Trophoblast cell (in vitro differentiated cells and primary cell): ENCODE measurements at places on chromosomes 1 and 21.

DNA sequence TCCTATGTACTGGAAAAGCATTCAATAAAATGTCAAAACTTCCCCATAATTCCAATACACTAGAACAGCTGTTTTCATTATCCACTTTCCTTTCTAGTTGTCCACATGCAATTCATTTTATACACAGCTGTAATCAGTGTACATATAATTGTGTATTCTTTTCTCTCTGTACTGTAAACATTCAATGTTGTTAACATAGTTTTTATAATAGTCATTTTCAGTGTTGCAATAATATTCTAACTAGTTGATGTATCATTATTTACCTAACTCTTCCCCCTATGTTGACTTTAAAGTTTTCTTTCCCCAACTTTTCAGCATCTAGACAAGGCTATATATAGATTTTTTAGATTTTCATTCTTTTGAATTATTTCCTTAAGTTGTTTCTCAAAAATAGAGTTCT lies 44.4 kb downstream of the DIPK1A start:
- no peak overlapping the region for H3K4me3 ChIP-seq
- no peak for DNase-seq
- no peaks in the 10 kb centered on the region for H3K36me3 ChIP-seq
- H3K27me3 ChIP-seq, result no peaks in the 10 kb centered on the region
- H3K4me1 ChIP-seq, result no peaks in the 10 kb centered on the region

DNA sequence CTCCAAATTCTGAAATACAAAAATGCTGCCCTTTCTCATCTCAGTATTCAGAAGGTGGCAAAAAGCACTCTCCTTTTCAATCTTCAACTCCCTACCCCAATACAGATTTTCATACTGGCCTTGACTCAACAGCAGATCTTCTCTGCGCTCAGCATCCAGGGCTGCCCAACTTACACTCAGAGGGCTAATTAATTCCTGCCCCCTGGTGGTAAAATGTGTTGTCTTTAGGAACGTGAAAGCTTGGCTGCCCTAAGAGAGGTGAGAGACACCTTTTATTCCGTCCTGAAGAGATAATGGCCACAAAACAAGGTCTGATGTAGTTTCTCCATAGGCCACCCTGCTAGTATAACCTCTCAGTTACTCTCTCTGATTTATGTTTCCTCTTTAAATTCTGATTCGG lies 25.0 kb downstream of the KRTAP24-1 start:
- H3K4me3 ChIP-seq, result no peak overlapping the region
- DNase-seq, result peak; percentile 87
- no peak overlapping the region for H3K27ac ChIP-seq
- H3K27me3 ChIP-seq, result no peaks in the 10 kb centered on the region
- H3K36me3 ChIP-seq, result no peaks in the 10 kb centered on the region

DNA sequence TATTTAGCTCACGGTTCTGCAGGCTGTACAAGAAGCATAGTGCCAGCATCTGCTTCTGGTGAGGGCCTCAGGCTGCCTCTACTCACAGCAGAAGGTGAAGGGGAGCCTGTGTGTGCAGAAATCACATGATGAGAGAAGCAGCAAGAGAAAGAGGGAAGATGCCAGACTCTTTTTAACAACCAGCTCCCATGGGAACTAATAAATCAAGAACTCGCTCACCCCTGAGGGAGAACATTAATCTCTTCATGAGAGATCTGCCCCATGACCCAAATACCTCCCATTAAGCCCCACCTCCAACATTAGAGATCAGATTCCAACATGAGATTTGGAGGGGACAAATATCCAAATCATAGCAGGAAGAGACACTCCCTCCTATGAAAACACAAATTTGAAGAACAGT lies 74.1 kb downstream of the OLFML2B start:
- no peak overlapping the region for H3K27ac ChIP-seq
- DNase-seq, result no peak
- no peaks in the 10 kb centered on the region for H3K4me1 ChIP-seq
- no peaks in the 10 kb centered on the region for H3K27me3 ChIP-seq
- no peak overlapping the region for H3K4me3 ChIP-seq

GRCh38 chr1:87941337-87941946 lies 612.8 kb downstream of the LMO4 start:
- H3K27me3 ChIP-seq, result no peaks in the 10 kb centered on the region
- no peaks in the 10 kb centered on the region for H3K36me3 ChIP-seq
- H3K4me1 ChIP-seq, result no peaks in the 10 kb centered on the region

DNA sequence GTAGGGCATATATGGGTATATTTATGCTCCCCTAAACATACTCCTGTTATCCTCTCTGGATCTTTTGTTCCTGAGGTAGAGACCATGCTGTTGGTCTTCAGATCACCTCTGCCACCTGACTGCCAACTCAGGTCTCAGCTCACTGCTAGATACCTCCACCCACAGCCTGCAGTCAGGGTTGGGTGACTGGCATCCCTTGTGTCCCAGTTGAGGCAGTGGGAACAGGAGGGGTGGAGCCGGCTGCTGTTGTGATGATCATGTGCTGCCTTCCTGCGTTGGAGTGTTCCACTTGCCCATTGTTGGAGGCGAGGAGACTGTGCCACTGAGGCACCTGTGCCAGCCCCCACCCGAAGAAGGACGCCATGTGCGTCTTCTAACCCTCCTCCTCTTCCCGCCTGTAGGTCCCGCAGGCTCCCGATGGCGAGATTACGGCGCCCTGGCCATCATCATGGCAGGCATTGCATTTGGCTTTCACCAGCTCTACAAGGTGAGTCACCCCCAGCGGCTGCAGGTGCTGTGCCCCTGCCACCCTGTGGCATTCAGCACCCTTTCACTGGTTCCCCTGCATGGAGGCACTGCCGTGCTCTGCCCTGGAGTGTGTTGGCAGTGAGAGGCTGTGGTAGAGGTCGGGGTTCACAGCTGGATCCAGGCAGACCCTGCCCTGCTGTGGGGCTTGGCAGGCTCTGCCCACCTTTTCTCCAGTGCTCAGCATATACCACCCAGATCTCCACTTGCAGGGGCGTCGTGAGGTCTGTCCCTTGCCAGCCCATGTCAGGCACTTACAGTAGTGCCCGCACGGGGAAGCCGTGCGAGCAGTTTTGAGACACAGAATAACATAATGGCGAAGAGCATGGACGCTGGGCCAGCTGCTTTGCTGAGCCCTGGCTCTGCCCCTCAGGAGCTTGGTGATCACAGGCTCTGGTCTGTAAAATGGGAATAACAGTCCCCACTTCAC lies 143.5 kb downstream of the PEX14 start:
- no peak overlapping the region for H3K27ac ChIP-seq
- H3K36me3 ChIP-seq, result peaks cover 2% of the 10 kb centered on the region
- H3K27me3 ChIP-seq, result no peaks in the 10 kb centered on the region

GRCh38 chr1:21874778-21875547 lies 62.1 kb downstream of the HSPG2 start:
- H3K4me1 ChIP-seq, result no peaks in the 10 kb centered on the region
- no peak overlapping the region for H3K4me3 ChIP-seq
- H3K27me3 ChIP-seq, result no peaks in the 10 kb centered on the region
- no peak for DNase-seq

DNA sequence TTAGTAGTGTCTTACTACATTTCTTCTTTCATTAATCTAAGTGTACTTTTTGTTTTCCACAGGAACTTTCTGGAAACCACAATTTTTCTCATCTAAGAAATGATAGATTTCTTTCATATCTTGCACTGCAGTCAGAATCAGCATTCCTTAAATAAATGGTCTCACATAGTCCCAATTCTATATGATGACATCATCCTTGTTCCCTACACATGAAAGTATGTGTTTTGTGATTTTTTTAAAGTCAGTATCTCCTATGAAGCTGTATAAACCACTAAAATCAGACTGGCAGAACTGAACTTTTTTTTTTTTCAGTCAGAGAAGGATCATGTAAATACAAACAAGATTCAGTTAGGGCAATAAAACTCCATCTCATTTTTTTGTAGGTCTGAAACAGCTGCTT lies 742.6 kb upstream of the CXADR start:
- H3K27ac ChIP-seq, result no peak overlapping the region
- H3K4me3 ChIP-seq, result no peak overlapping the region
- H3K27me3 ChIP-seq, result no peaks in the 10 kb centered on the region
- H3K36me3 ChIP-seq, result no peaks in the 10 kb centered on the region
- no peaks in the 10 kb centered on the region for H3K4me1 ChIP-seq

- H3K36me3 ChIP-seq, result no peaks in the 10 kb centered on the region
- no peak overlapping the region for H3K4me3 ChIP-seq
- no peak for DNase-seq
- H3K4me1 ChIP-seq, result no peaks in the 10 kb centered on the region
- no peak overlapping the region for H3K27ac ChIP-seq
Measured at GRCh38 chr1:5585256-5585655, 407.0 kb downstream of the NPHP4 start.

DNA sequence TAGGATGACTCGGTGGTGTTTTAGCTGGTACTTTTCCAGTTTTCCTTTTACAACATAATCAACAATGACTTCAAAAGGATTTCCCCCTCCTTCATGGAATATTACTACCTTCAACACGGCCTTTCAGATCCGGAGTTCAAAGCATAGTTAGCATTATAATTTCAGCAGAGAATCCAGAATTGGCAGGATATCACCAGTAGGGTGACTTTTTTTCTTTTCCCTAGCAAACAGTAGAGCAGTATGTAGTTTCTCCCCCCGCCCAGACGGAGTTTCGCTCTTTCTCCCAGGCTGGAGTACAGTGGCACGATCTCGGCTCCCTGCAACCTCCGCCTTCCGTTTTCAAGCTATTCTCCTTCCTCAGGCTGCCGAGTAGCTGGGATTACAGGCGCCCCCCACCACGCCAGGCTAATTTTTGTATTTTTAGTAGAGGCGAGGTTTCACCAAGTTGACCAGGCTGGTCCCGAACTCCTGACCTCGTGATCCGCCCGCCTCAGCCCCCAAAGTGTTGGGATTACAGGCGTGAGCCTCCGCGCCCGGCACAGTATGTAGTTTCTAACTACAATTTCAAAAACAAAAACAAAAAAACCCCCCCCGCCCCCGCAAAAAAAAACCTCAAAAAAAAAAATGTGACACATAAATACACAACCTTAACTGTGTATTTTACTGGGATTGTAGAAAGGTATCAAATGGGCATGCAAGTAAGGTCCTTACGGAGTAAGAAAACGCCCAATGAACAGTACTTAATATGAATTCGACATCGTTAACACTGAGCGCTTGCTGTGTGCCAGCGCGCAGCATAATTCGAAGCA lies 1.5 kb upstream of the COX20 start:
- no peaks in the 10 kb centered on the region for H3K4me1 ChIP-seq
- H3K4me3 ChIP-seq, result no peak overlapping the region
- DNase-seq, result peak; percentile 66
- peaks cover 3% of the 10 kb centered on the region for H3K36me3 ChIP-seq
- peak overlapping the region; percentile 100 for H3K27ac ChIP-seq

DNA sequence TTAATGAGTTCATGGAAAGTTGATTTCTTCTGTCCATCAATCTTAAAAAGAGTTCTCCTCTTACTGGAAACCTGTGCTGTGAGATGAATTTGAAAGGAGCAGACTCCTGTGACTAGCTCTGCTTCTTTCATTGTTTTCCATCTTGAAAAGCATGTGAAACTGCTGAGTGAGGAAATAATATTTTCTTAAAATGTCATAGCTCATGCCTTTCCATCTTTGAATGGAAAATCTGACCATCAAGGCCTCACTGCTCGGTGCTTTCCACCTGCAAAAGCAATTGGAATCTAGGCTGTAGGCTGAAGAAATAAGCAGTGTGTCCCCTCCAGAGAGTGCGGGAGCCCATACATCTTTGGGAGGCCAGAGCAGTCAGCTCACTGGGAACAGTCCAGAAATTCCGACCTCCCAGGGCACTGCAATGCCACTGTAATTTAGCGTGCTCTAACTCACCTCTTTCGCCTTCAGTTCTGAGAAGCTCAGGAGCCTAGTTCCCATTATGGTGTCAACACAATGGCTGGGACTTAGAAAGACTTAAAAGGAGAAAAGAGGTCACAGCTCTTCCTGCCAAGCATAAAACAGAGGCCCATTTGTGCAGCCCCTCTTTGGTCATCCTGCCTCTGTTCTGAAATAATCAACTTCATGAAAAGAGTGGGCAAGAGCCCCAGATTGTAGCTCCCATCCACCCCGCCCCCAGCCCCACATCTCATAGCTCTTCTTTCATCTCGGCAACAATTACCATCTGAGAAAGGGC lies 50.4 kb upstream of the F3 start:
- H3K36me3 ChIP-seq, result no peaks in the 10 kb centered on the region
- H3K27ac ChIP-seq, result no peak overlapping the region
- no peak for DNase-seq
- peaks cover 15% of the 10 kb centered on the region for H3K4me1 ChIP-seq
- no peak overlapping the region for H3K4me3 ChIP-seq

DNA sequence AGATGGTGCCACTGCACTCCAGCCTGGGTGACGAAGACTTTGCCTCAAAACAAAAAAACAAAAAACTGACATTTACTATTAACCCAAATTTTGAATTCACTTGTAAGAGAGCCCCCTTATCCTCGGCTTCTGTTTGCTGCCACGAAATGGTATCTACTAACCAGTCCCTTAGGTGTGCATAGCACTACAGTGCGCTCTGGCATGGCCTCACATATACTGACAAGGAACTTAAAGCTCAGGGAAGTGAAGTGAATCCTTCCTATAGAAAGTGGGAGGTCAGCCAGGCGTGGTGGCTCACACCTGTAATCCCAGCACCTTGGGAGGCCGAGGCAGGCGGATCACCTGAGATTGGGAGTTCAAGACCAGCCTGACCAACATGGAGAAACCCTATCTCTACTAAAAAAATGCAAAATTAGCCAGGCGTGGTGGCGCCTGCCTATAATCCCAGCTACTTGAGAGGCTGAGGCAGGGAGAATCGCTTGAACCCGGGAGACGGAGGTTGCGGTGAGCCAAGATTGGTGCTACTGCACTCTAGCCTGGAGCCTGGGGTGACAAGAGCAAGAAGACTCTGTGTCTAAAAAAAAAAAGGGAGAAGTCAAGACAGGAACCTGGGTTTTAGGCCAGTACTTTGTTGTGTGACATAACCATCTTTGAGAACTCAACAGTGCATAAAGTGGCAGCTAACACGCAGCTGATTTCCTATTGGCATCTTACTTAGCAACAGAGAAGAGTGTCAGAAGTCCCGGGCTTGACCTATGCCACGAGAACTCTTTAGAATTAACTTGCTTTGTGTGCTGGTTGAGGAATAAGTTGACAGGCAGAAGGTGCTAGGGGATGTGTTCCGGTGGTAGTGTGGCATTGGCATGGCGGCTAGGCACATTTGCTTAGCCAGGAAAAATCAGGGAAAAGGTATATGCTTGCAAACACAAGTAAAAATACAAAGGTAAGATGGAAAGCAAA lies 16.8 kb downstream of the ERRFI1 start:
- no peak overlapping the region for H3K27ac ChIP-seq
- no peak overlapping the region for H3K4me3 ChIP-seq
- no peak for DNase-seq
- H3K36me3 ChIP-seq, result peaks cover 34% of the 10 kb centered on the region

- no peak for DNase-seq
- H3K27ac ChIP-seq, result no peak overlapping the region
- H3K4me1 ChIP-seq, result no peaks in the 10 kb centered on the region
- H3K36me3 ChIP-seq, result no peaks in the 10 kb centered on the region
- no peak overlapping the region for H3K4me3 ChIP-seq
- no peaks in the 10 kb centered on the region for H3K27me3 ChIP-seq
Measured at GRCh38 chr1:106748606-106749005, 307.9 kb upstream of the PRMT6 start.

- no peaks in the 10 kb centered on the region for H3K36me3 ChIP-seq
- H3K27ac ChIP-seq, result no peak overlapping the region
- H3K4me1 ChIP-seq, result no peaks in the 10 kb centered on the region
- no peak for DNase-seq
Measured at GRCh38 chr1:10932088-10932487, 80.4 kb upstream of the TARDBP start.
